ENCODE measurements at places on chromosomes 6 and 20.

DNA sequence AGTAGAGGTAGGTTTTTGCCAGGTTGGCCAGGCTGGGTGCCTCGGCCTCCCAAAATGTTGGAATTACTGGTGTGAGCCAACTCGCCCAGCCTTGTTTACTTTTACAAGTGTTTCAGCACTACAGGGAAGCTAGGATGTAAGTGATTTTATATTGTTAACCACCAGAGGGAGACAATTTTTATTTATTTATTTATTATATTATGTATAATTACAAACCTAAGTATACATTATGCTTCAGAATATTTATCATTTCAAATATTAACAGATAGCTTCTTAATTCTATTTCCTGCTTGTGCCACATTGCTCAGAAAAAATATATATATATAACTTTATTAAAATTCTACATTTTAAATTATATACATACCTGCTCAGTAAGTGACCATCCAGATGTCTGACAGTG is 9.8 kb downstream of the MMUT start:
- DNase-seq: no peak

DNA sequence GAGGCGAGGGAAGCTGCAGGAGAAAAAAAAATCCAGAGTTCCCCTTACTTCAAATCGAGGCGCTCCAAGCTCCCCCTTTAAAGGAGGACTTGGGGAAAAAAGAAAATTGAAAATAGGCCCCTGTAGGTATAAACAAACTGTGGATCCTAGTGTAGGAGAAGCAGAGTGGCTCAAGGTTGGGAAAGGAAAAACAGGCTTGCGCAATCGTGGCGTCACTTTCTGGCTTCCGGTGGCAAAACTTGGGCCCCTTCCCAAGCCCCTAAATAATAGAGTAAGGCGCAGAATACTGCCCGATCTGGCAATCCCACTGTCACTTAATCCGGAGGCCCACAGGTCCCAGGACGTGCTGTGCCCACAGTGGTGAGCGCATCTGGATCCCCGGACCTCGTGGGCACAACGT is 8.0 kb downstream of the PAX1 start:
- DNase-seq: no peak

GRCh38 chr6:122869437-122870024 is 80.5 kb downstream of the SMPDL3A start:
- DNase-seq: no peak

DNA sequence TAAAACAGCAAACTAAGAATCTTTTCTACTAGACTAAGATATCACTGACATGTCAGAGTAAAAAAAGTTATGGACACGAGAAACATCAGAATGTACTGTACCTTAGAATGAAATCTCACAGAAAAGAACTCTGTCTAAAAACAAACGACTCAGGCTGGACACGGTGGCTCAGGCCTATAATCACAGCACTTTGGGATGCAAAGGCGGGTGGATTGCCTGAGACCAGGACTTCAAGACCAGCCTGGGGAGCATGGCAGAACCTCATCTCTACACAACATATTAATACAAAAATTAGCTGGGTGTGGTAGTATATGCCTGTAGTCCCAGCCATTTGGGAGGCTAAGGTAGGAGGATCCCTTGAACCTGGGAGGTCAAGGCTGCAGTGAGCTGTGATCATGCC is 122.6 kb downstream of the PRND start:
- DNase-seq: no peak

- DNase-seq: no peak
These were observed 1.7 kb upstream of the NKX2-2 start for GRCh38 chr20:21515300-21516179.

GRCh38 chr6:33858804-33859505 is 55.2 kb upstream of the MLN start:
- DNase-seq: no peak

GRCh38 chr6:32819729-32820128 is 2.9 kb upstream of the HLA-DOB start:
- DNase-seq: no peak

- DNase-seq: no peak
These were observed 72.9 kb downstream of the SLC22A3 start for GRCh38 chr6:160420969-160421556.

GRCh38 chr20:11845340-11845739 is 72.4 kb upstream of the BTBD3 start:
- DNase-seq: no peak

DNA sequence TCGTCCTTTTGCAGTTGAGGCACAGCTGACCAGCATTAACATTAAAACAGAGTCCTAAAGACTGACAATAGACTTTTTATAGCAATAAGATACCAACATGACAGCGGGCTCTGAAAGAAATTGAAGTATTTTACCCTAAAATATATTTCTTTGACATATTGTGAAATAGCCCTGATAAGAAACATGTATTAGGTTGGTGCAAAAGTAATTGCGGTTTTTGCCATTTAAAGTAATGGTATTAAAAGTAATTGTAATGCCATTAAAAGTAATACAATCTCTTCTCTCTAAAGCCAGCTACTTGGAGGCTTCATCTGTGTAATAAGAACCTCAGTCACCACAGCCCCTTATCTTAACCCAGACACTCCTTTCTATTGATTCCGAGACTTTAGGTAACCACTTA is 394.6 kb downstream of the PREX1 start:
- no peak for DNase-seq

DNA sequence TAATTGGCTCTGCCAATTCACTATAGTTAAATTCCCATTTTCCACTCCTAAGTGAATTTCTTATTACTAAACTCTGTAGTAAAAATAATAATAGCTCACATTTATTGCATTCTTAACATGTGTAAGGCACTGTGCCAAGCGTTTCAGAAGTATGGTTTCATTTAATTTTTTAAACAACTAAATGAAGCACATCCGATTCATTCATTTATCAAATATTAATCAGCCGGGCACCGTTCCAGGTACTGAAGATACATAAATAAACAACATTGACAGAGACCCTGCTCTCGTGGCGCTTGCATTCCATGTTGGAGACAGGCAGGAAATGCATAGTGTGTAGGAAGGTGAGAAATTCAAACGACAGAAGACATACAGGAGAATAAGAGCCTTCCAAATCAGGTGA is 423.2 kb upstream of the JARID2 start:
- DNase-seq: no peak

- peak; percentile 63 for DNase-seq
These were observed 6.5 kb upstream of the SLC24A3 start for GRCh38 chr20:19205981-19206396.

GRCh38 chr6:106444777-106445507 is 84.4 kb downstream of the CRYBG1 start:
- DNase-seq: no peak

DNA sequence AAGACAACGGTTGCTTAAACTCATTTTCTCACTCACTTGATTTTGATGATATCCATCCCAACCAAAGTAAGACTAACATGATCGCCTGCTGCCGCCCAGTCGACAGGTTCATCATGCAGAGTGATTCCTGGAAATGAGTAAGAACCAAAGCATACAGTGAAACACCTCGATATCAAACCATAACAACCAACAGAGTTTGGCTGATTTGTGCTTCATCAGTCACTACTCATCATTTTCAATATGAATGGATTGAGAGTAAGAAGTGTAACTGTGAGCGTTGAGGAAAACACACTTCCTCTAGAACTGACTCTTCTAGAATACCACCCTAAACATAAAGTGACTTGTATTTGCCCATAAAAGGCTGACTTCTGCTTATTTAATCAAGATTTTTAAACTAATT is 29.2 kb upstream of the ALDH8A1 start:
- no peak for DNase-seq

DNA sequence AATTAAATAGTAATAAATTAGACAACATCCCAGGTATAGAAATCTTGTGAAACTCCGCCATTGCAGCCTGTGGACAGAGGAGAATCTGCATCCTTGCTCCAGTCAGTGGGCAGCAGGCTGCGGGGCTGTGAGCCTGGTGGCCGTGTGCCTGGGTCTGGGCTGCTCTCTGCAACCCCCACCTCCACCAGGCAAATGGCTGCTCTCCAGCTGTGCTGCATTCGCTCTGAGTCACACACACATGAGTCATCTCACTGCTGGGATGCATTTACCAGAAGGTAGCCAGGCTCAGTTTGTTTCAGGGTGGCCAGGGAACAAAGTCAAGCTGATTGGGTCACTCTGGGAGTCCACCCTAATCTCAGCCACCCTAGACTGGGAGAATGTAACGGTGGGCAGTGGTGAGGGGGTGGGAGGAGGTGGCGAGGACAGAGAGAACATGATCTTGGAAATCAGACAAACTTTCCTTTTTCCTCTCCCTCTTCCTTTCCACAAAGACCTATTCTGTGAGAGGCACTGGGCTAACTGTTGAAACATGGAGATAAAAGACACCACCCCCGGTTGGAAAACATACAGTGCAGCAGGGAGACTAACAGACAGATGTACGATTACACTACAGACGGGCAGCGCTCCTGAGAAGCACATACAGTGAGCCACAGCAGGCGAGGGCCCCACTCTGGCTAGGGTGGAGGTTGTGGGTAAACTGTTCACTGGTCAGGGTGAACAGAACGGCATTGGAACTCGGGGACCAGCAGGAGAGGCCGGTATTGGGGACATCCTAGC is 59.2 kb downstream of the TRAM2 start:
- DNase-seq: no peak

DNA sequence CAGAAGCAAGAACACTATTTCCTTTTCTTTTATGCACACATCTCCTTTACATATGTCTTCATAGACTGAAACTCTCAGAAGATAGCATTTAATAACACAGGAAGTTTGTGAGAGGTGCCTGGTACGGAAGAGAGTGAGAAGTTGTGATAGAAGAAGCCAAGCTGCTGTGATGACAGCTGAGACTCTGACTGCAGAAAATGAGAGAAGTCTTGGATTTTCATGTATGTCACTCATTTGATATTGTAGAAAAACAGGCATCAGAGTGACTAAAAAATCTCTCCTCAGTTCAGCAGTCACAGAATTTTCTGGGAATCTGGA is 154.9 kb upstream of the BMP2 start:
- no peak for DNase-seq

- DNase-seq: no peak
These were observed 23.5 kb downstream of the SNAP25 start for GRCh38 chr20:10242166-10242565.

DNA sequence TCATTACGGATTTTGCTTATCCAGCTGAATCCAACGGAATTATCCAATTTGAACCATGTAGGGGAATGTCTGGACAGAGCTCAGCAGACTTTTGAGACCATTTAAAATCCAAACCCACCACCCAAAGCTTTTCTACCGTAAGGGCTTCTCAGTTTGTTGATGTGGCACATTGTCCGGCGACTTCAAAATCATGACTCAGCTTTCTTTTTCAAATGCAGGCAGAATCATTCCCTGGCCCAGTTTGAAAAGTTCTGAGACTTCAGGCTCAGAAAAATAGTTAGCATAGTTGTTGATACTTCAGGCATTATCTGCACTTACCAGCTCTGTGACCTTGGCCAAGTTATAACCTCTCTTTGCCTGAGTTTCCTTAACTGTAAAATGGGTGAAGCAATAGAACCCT is 182.2 kb downstream of the PTPRT start:
- no peak for DNase-seq

DNA sequence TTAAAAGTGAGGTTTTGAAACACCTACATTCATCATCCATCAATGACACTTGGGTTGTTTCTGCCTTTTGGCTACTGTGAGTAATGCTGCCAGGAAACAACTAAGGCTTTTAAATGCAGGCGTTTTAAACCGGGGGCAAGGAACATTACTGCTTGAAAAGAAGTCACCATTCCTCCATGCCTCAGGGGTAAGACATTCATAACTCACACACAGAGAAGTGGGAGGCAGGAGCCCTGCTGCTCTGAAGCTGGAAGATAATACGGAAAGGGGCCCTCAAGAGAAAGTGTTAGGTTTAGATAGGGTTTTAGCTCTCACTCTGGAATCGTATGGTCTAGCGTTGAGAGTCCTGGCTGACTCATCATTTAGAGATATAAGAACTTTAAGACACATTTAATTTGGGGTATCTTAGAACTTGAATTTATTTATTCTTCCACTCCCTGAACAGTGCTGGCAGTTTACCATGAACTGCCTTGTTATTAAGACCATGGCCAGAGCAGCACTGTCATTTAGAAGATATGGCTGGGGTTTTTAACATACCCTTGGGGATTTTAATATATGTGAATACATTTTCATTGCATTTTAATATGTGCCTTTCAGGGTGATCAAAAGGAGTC is 1.8 kb downstream of the TUBB1 start:
- no peak for DNase-seq

- no peak for DNase-seq
These were observed 10.7 kb upstream of the IPCEF1 start for GRCh38 chr6:154367336-154367735.

- DNase-seq: no peak
These were observed 694 bp downstream of the SLC17A9 start for GRCh38 chr20:62952968-62953838.

GRCh38 chr20:63706852-63707557 is 771 bp downstream of the ARFRP1 start:
- no peak for DNase-seq

- DNase-seq: no peak
These were observed 281.8 kb downstream of the GMDS start for GRCh38 chr6:1963596-1963995.

DNA sequence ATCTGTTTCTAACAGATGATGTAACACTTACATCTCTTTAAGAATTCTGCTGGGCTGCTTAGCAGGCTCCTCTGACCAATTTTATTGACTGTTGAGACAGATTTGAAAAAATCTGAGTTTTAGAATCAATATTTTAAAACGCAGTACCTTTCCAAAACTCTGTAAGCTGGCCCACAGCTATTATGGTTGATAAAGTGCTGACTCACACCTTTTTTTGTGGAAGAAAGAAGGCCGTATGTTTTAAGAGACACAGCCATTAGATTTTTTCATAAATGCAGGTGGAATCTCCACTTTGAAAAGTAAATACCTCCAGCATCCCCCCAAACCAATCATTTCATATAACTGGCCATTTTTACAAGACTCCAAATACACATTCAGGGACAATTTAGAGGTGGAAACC is 82.2 kb downstream of the TBXT start:
- no peak for DNase-seq

- DNase-seq: peak; percentile 55
These were observed 58.9 kb downstream of the TRIM38 start for GRCh38 chr6:26021350-26022131.

- DNase-seq: peak; percentile 49
These were observed 611 bp downstream of the NFYA start for GRCh38 chr6:41073203-41073967.

- DNase-seq: no peak
These were observed 83.2 kb downstream of the LINC00237 start for GRCh38 chr20:21022925-21023324.

DNA sequence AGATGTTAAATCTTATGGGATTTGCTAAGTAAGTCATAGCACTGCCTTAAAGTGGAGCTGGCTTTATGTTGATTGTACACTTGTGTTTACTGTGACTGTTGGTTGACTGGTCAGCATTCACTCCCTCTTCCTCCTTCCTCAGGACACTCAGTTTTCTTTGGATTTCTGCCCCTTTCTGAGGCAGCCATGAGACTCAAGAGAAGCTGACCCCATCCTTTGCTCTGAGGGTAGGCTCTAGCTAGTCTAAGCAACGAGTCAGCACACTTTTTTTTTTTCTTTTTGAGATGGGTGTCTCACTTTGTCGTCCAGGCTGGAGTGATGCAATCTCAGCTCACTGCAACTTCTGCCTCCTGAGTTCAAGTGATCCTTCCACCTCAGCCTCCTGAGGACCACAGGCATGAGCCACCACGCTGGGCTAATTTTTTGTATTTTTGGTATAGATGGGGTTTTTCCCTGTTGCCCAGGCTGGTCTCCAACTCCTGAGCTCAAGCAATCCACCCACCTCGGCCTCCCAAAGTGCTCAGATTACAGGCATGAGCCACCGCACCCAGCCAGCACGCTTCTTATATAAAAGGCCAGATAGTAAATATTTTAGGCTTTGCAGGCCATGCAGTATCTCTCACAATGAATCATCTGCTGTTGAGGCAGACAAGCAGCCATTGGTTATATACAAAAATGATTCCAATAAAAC is 191.4 kb downstream of the NFATC2 start:
- DNase-seq: no peak

Measured in stimulated activated CD8-positive, alpha-beta memory T cell treated with anti-CD3 and anti-CD28 coated beads, Interleukin-15, amount 100 ng/mL, for 24 hours (primary cell).